ENCODE measurements at places on chromosomes 1 and 21.

DNA sequence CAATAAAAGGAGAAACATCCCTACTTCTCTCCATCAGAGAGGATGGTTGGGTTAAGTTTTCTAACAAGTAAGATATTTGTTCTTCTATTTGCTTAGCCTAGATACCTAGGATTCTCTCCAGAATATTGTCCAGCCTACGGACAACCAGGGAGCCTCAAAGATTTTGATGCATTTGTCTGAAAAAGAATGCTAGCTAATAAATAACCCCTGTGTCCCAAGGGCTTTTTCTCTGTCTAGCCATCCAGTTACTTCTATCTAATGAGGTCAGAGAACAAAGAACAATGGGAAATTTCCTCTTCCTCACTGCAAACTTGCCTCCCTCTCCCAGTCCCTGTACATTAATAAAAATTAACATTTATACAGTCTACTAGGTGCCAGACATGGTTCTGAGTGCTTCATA lies 810 bp downstream of the RGS5 start:
- no peak for DNase-seq

DNA sequence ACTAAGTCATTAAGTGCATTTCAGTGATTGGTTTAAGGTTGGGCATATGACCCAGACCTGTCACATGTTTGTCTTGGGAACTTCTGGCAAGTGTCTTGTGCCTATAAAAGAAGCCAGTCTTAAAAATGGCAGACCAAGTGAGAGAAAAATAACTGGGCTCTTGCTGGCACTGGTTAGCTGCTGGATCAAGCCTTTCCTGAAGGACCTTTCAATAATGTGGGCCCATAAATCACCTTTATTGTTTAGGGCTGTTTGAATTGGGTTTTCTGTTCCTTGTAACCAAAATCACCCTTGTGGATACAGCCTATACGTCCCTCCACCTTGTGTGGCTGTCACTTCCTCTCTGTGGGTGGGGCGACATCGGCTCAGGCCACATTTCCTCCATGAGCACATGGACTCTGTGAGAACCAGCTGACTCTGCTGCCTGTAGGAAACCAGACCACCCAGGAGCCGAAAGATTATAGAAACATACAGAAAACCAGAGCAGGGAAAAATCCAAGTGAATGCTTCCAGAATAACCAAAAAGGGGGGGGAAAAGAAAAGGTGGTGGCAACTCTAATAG lies 25.6 kb upstream of the WNT4 start:
- no peak for DNase-seq

DNA sequence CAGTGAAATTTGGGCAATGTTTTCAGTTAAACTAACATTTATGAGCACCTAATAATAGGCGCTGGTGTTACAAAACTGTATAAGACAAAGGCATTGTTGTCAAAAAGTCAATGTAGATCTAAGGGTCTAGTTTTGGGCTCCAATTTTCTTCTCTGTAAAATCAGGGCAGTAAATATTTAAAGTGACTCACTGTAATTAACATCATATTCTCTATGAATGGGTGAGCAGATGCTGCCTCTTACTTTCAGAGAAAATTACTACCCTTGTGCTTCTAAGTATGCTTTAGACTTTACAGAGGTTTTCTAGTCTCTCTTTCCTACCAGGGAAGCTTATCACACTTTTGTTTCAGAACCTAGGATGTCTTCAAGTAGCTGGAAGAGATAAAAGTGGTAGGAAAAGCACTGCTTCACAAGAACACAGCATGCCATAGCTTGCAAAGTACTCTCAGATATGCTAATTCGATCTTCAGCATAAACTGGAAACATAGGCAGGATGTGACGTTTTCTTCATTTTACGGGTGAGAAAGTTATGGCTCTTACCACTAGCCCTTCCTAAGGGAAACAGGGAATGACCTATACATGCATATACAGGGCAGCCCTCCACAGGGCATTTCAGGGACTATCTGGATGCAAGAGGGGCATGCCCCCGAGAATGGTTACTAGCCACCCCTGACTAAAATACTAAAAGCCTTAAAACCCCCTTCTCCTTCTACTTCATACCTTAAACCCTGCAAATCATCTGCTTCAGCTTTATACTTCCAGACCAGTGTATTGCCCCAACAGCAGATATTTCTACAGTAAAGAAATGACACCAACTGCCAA lies 2.6 kb downstream of the C1orf116 start:
- DNase-seq, result no peak

- no peak for DNase-seq
Measured at GRCh38 chr1:170200621-170201397, 55.0 kb downstream of the NTMT2 start.

- DNase-seq, result no peak
Measured at GRCh38 chr21:38810034-38810825, 4.5 kb downstream of the ETS2 start.
